GM23338 (cell line): ENCODE measurements at places on chromosomes 5 and 9.

DNA sequence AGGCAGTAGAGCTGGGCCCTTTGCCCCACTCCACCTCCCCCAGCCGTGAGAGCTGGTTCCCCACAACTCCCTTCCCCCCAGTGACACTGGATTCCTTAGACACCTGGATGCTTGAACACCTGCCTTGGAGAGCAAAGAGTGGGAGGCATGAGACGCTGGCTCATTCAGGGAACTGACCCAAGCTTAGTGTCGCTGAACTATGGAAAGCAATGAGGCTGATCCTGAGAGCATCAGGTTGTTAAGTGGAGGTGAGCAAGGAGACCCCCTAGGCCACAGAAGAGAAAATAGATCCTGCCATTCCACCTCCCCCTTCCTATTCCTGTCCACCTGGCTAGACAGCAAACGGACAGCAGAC, 2.0 kb downstream of the CCL19 start:
- no peak for DNase-seq

GRCh38 chr5:124457901-124458300, 288.5 kb downstream of the ZNF608 start:
- DNase-seq, result no peak

DNA sequence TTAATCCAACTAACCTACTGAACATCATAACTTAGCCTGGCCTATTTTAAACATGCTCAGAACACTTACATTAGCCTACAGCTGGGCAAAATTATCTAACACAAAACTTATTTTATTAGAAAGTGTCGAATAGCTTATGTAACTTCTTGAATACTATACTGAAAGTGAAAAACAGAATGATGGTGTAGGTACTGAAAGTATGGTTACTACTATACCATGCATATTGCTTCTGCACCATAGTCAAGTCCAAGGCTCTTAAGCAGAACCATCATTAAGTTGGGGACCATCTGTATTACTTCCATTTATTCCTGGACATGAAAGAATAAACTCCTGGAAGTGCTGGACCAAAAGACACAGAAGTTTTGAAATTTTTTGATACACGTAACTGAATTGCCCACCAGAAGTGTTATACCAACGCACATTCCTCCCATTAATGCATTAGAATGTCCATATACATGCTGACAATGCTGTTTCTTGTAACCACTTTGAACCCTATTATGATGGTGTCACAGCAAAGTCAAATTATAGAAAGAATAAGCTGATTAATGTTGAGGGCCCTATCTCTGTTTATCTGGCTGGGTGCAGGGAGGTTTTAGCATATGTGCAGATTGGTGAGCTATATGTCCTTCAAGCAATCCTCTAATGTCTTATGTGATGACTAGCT, 375.7 kb downstream of the ACTL7B start:
- no peak for DNase-seq

- no peak for DNase-seq
Observed at GRCh38 chr5:147160902-147161700, 73.7 kb upstream of the STK32A start.

- DNase-seq, result peak; percentile 38
Observed at GRCh38 chr9:136242918-136243525, 2.6 kb downstream of the QSOX2 start.

GRCh38 chr5:120778491-120779484, 314.7 kb downstream of the PRR16 start:
- DNase-seq, result no peak

GRCh38 chr9:135515083-135515951, 5.9 kb upstream of the LCN1 start:
- no peak for DNase-seq

DNA sequence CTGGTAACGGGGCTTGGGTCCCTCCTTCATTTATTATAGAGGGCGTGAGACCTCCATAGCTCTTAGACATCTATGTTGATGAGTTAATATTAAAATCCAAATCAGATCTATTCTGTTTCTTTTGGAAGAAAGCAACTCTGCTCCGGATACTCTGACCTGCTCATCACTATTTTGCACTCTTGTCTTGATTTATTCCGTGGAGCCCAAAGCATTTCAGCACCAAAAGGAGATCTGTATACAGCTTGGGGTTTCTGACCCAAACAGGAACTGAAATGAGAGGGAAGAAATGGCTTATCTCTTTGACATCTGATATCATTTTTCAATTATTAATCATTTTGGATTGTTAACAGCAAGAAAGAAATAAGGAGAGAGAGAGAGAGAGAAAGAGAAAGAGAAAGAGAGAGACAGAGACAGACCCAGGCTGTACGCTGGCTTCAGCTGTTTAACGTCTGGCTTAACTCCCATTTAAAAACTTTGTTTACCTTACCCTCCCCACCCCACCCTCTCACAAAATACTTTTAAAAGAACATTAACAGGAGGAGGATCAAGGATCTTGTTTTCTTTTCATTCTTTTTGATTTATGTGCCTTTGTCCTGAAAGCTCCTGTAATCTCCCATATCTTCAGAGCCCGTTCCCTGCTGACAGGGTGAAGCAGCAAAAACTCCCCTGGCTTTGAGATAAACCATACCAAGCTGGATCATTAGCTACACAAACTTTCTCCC, 231.4 kb upstream of the TUT7 start:
- no peak for DNase-seq

GRCh38 chr5:67490543-67491321, 294.1 kb upstream of the CD180 start:
- DNase-seq, result no peak

GRCh38 chr9:130331061-130331460, 65.5 kb downstream of the HMCN2 start:
- DNase-seq, result no peak

DNA sequence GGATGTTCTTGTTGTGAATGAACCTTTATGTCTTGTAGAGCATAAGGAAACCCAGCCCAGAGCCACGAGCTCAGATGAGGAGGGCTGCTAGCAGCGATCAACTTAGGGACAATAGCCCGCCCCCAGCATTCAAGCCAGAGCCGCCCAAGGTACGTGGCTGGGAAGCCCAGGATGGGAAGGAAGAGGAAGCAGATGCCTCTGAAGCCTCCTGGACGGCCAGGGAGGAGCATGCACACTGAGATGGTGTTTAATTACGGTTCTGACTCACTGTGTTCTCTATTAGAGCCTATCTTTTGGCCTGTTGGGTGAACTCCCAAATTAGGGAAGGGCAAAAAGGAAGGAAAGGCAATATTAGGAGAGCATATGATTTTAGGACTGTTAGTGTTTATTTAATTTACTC, 75.3 kb downstream of the TJP2 start:
- no peak for DNase-seq

GRCh38 chr5:81838307-81838906, 87.5 kb upstream of the SSBP2 start:
- peak; percentile 73 for DNase-seq

DNA sequence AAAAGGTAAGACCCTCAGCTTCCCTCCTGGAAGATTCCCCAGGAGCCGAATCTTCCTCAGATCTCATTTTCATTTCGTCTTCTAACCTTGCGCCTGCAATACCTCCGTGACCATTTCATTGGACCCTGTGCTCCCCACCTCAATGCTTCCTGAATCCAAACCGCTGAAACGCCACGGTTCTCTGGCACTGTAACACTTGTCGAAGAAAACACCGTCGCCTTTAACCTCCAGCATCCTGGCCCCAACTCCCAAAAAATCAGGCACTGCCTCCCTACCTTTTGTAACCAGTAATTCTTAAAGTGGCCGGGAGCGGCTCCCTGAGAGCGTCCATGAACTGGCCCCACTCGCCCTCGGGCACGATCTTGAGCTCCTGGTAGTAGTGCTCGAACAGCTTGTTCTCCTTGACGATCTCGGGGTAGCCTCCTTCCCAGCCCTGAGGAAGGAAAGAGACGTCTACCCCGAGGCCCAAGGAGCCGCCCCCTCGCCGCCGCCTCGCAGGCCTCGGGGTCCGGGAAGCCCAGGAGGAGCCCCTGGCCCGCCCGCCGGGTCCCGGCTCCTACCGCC, 438 bp downstream of the NSUN2 start:
- peak; percentile 59 for DNase-seq
